ENCODE measurements at places on chromosomes 2 and 18.

GRCh38 chr18:27130065-27130630, 55.0 kb downstream of the CHST9 start:
- H3K4me3 ChIP-seq = no peak overlapping the region
- no peaks in the 10 kb centered on the region for H3K27me3 ChIP-seq
- H3K27ac ChIP-seq = no peak overlapping the region
- DNase-seq = no peak
- H3K4me1 ChIP-seq = no peaks in the 10 kb centered on the region

GRCh38 chr2:85794038-85794441, 40.2 kb downstream of the ATOH8 start:
- H3K4me3 ChIP-seq = no peak overlapping the region
- H3K27me3 ChIP-seq = no peaks in the 10 kb centered on the region
- H3K4me1 ChIP-seq = peaks cover 17% of the 10 kb centered on the region
- no peak for DNase-seq

DNA sequence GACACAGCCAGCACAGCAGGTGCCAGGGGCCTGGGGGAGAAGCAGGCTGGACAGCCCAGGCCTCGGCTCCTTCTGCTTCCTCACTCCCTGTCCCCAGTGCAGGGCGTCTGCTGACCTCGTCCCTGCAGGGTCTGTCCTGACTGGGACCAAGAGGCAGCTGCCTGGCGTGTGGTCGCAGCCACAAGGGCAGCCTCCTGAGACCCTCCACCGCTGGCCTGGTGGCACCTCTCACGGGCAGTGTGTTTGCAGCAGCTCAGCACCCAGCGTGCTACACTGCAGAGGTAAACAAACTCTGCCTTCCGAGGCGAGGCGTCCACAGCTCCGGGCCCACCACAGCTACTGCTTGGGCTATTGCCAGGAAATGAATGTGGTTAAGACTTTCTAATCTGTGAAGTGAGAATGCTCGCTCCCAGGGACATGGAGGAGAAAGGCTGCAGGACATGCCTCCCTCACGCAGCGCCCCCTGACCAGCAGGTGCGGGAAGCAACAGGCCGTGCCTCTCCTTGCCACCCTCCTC, 46.1 kb upstream of the HPCAL1 start:
- no peaks in the 10 kb centered on the region for H3K36me3 ChIP-seq
- peaks cover 8% of the 10 kb centered on the region for H3K4me1 ChIP-seq
- no peak for DNase-seq

GRCh38 chr2:219294356-219295351, 14.5 kb downstream of the PTPRN start:
- H3K36me3 ChIP-seq = no peaks in the 10 kb centered on the region
- peak; percentile 64 for DNase-seq
- H3K4me3 ChIP-seq = peak overlapping the region; percentile 62
- peak overlapping the region; percentile 76 for H3K27ac ChIP-seq
- H3K4me1 ChIP-seq = peaks cover 7% of the 10 kb centered on the region

DNA sequence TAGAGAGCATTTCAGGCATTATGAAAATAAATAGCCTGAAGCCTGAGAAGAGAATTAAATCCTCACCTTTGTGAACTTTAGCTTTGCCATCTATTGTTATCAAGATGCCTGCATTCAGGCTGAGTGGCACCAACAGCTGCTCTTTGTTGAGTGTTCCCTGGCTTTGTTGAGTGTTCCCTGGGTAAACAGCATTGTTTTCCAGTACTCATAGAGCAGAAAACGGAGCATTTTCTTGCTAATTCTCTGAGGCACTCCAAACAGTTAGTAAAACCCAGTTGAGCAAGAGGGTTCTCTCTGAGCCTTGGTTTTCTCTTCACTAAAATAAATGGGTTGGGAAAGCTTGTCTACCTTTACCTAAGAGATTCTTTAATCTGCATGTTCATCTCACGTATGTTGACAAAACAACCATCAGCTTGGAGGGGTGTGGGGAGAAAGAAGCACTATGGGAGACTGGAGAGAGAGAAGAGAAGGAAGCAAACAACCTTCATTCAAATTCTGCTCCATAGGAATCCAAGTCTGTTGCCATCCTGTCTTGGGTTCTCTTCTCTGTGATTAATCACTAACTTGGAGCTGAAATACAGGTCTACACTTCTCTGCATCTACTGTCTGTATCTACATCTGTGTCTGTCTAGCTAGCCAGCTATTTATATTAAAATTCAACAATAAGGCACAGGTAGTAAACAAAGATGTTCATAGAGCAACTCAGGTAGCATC, 567.0 kb upstream of the SOX11 start:
- no peak overlapping the region for H3K4me3 ChIP-seq
- no peaks in the 10 kb centered on the region for H3K27me3 ChIP-seq
- no peak overlapping the region for H3K27ac ChIP-seq
- DNase-seq = no peak
- H3K4me1 ChIP-seq = no peaks in the 10 kb centered on the region

DNA sequence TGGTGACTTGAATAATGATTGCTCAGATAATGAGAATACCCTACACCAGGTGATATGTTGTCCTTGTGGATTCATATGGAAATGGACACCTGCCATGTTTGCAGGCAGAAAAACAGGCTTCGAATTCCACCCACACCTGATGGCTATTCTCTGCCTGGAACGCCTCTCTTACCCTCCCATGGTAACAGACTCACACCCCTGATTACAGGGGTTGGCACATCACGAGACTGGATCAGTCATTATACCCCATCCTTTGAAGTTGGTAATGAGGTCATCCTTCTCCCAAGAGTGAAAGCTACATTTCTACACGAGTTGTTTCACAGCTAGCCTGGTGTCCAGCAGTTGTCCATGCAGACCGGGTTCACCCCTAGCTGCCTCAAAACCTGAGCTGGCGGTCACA, 71.4 kb upstream of the MBOAT2 start:
- no peak overlapping the region for H3K4me3 ChIP-seq
- H3K36me3 ChIP-seq = no peaks in the 10 kb centered on the region
- DNase-seq = no peak
- H3K27ac ChIP-seq = no peak overlapping the region
- H3K4me1 ChIP-seq = peaks cover 4% of the 10 kb centered on the region

- no peaks in the 10 kb centered on the region for H3K36me3 ChIP-seq
- H3K4me3 ChIP-seq = no peak overlapping the region
- no peak for DNase-seq
- no peak overlapping the region for H3K27ac ChIP-seq
- no peaks in the 10 kb centered on the region for H3K27me3 ChIP-seq
Observed at GRCh38 chr18:42024131-42024530, 69.1 kb downstream of the PIK3C3 start.

DNA sequence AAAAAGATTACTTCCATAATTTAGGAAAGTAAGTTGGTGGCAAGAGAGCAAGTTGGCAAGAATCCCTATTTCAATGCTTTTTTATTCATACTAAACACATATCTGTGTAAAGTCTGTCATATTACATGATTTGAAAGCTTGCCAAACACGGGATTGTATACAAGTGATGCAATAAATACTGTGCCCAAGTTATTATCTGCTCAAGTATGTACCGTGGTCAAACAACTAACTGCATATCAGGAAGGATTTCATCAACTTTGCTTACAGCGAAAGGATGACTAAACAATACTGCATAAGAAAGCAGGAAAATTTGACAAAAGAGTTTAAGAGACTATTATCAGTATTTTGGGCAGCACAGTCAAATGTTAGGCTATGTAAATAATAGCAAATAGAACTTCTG, 69.6 kb upstream of the SCN1A start:
- no peaks in the 10 kb centered on the region for H3K36me3 ChIP-seq
- H3K4me1 ChIP-seq = no peaks in the 10 kb centered on the region
- no peaks in the 10 kb centered on the region for H3K27me3 ChIP-seq
- H3K27ac ChIP-seq = no peak overlapping the region

DNA sequence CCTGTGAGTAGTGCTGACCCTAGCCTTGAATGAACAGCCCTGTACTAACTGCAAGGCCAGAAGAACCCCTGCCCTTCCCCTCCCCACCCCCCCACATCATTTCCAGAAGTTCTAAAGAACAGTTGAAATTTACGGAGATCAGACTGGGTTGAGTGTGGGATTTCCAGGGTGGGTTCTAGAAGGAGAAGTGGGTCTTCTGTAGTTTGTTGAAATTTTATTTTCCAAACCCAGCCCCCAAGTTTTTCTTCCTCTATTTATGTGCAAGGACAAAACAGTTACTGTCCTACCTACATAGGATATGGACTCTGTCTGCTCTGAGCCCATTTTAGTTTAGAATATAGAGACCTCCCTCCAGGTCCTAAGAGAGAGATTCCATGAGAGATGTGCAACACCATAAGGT, 26.3 kb upstream of the CASP10 start:
- no peak for DNase-seq
- H3K27me3 ChIP-seq = no peaks in the 10 kb centered on the region
- H3K4me3 ChIP-seq = no peak overlapping the region

- H3K36me3 ChIP-seq = peaks cover 15% of the 10 kb centered on the region
- H3K4me1 ChIP-seq = no peaks in the 10 kb centered on the region
- no peak overlapping the region for H3K4me3 ChIP-seq
Observed at GRCh38 chr18:59343926-59344325, 15.1 kb downstream of the LMAN1 start.

GRCh38 chr2:88082781-88083180, 15.2 kb downstream of the SMYD1 start:
- H3K27ac ChIP-seq = no peak overlapping the region
- H3K4me3 ChIP-seq = no peak overlapping the region
- no peaks in the 10 kb centered on the region for H3K27me3 ChIP-seq
- H3K4me1 ChIP-seq = no peaks in the 10 kb centered on the region

- no peaks in the 10 kb centered on the region for H3K27me3 ChIP-seq
- DNase-seq = peak; percentile 63
- no peak overlapping the region for H3K27ac ChIP-seq
- H3K4me1 ChIP-seq = no peaks in the 10 kb centered on the region
Observed at GRCh38 chr2:7044253-7045250, 127.3 kb downstream of the RNF144A start.

GRCh38 chr2:137929519-137929916, 34.8 kb upstream of the HNMT start:
- H3K36me3 ChIP-seq = no peaks in the 10 kb centered on the region
- no peaks in the 10 kb centered on the region for H3K27me3 ChIP-seq
- no peaks in the 10 kb centered on the region for H3K4me1 ChIP-seq
- no peak for DNase-seq
- no peak overlapping the region for H3K4me3 ChIP-seq

DNA sequence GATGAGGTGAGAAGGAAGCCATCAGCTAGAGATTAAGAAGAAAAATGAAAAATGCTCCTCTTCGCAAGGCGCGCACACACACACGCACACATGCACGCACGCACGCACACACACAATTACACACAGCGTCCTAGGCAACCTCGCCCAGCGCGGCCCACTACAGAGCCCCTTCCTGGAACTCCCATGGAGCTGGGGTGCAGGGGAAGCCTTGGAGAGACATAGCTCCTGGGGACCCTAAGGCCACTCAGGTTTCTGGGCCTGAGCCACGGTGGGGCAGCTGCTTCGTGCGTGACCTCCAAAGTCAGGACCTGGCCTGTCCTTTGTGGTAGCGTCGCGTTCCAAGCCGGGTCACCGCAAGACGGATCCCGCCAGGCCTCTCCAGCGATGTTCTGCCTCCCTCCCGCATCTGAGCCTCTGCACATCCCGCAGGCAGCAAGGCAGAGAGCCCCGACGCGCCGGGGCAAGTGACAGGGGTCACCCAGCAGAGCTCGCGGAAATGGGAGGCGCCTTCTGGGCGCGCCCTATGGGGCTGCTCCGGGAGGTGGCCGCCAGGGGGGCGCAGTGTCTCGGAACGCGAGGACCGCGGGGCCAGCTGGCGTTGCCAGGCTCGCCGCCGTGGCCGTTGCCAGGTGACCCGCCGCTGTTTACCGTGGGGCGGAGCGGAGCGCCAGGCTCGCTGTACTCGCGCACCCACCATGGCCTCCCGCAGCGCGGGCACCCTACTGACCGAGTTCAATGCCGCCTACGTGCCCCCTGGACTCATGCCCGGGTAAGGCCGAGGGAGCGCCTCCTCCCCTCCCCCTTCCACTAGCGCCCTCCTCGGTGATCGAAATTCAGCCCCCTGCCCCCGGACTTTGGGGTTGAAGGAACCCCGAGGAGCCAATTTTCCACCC, 79.0 kb downstream of the CIB4 start:
- H3K27ac ChIP-seq = no peak overlapping the region
- H3K36me3 ChIP-seq = no peaks in the 10 kb centered on the region
- DNase-seq = no peak
- peaks cover 21% of the 10 kb centered on the region for H3K27me3 ChIP-seq

DNA sequence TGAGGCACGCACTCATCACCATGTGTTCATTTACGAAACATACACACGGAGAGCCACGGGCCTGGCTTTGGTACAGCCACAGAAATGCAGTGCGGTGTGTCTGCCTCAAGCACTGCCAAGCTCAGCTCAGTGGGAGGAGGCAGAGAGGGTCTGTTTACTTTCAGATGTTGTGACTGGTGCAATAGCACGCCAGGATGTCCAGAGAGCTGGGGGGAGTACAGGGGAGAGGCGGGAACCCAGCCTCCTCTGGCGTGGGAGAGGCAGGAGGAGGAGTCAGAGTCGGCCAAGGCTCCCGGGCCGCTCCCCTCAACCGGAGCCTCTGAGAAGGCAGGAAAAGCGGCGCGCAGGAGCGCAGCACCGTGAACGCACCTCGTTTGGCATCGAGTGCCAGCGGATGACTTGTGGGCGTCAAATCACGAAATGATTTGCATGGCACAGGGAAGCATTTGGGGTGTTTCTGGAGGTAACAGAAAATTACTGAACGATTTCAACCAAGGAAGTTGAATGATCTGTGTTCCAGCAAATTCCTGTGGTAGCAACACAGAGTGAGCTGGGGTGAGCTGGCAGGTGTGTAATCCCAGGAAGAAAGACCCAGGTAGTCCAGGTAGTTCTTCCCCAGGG, 143.0 kb downstream of the ZNF516 start:
- H3K4me3 ChIP-seq = peak overlapping the region; percentile 22
- H3K27me3 ChIP-seq = no peaks in the 10 kb centered on the region

DNA sequence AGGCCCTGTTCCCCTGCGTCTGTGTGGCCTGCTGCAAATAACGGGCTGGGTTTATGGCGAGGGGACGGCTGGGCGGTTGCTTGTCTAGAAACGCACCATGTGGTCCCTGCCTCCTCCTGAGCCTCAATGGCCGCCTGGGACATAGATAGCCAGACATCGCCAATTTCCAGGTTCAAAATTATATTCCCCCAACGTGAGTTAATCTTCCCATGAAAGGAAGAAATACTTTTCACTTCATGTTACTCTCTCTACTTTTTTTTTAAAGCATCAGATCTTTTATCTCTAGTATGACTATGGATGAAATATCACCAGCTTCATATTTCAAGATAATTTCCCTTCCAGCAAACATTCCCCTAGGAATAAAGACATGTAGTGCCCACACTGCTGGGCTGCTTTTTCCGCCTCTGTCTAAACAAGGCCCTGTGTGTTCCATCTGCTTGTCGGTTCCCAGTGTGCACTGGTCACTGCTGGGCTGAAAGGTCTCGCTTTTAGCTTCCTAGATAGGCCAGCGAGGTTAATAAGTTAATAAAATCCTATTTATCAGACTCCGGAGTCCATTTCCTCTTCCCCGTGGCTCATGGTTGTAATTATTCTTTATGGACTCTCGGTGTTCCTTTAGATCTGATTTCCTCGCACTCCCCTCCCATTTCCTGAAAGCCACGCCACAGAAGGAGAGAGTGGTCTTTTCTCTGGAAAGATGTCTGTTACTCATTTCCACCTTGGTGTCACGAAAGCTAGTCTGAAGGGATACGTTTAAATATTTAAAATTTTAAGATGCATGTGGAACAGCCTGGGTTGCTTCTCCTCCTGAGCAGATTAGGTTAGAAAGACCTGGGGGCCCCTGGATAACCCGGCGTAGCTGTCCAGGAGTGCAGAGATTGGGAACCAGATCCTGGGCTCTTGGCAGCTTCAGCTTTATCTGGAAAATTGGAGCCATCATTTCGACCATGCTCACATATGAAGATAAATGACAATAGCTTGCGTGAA, 196.6 kb upstream of the COPS8 start:
- H3K27ac ChIP-seq = no peak overlapping the region
- no peak for DNase-seq
- H3K4me1 ChIP-seq = no peaks in the 10 kb centered on the region
- H3K27me3 ChIP-seq = peaks cover 4% of the 10 kb centered on the region
- no peak overlapping the region for H3K4me3 ChIP-seq
